ENCODE measurements at places on chromosomes 12 and 14. TPM values are rescaled to one million over a fixed set of nuclear protein-coding genes. Genes with fewer than 3 reads are reported as not detected.

GRCh38 chr12:116528065-116528464 is 31.1 kb upstream of the MAP1LC3B2 start:
- peaks cover 45% of the 10 kb centered on the region for H3K4me1 ChIP-seq
- no peak overlapping the region for H3K4me3 ChIP-seq
- no peak for DNase-seq
- H3K36me3 ChIP-seq, result no peaks in the 10 kb centered on the region

GRCh38 chr14:67371247-67372148 is 11.4 kb downstream of the EIF2S1 start:
- no peaks in the 10 kb centered on the region for H3K4me1 ChIP-seq
- H3K4me3 ChIP-seq, result no peak overlapping the region
- H3K36me3 ChIP-seq, result peaks cover 52% of the 10 kb centered on the region
- DNase-seq, result no peak

TSPAN19 gene
- total RNA-seq, result not detected

OLR1 gene
- total RNA-seq, result 0.09 TPM

GRCh38 chr12:128091951-128092382 is 175.0 kb upstream of the TMEM132C start:
- H3K27me3 ChIP-seq, result peaks cover 3% of the 10 kb centered on the region
- no peak for DNase-seq
- no peak overlapping the region for H3K4me3 ChIP-seq
- H3K27ac ChIP-seq, result no peak overlapping the region

KRT72 gene
- total RNA-seq, result 0.11 TPM

GRCh38 chr12:48118284-48118871 is 786 bp upstream of the PFKM start:
- H3K4me3 ChIP-seq, result peak overlapping the region; percentile 92
- H3K36me3 ChIP-seq, result peaks cover 18% of the 10 kb centered on the region
- peak overlapping the region; percentile 61 for H3K27ac ChIP-seq

- H3K27ac ChIP-seq, result no peak overlapping the region
- peak; percentile 11 for DNase-seq
- no peak overlapping the region for H3K4me3 ChIP-seq
- peaks cover 31% of the 10 kb centered on the region for H3K36me3 ChIP-seq
These were observed 102.0 kb downstream of the KCNMB4 start for GRCh38 chr12:70467918-70468733.

MANSC4 gene
- total RNA-seq, result not detected

DNA sequence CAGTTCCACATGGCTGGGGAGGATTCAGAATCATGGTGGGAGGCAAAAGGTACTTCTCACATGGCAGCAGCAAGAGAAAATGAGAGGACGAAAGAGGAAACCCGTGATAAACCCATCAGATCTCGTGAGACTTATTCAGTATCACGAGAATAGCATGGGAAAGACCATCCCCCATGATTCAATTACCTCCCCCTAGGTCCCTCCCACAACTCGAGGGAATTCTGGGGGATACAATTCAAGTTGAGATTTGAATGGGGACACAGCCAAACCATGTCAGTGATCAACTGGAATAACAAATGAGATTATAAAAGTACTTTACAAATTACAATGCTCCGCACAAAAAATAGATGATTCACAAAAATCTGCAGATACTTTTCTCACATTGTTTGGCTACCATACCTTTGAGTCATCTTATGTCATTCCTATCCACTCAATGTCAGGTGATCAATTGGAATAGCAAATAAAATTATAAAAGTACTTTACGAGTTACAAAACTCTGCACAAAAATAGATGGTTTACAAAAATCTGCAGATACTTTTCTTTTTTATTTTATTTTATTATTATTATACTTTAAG is 338.9 kb downstream of the C12orf50 start:
- no peak for DNase-seq
- peaks cover 15% of the 10 kb centered on the region for H3K4me1 ChIP-seq
- H3K27ac ChIP-seq, result no peak overlapping the region
- no peaks in the 10 kb centered on the region for H3K27me3 ChIP-seq
- H3K4me3 ChIP-seq, result no peak overlapping the region

- no peaks in the 10 kb centered on the region for H3K27me3 ChIP-seq
- peaks cover 58% of the 10 kb centered on the region for H3K4me1 ChIP-seq
- peak; percentile 75 for DNase-seq
- H3K36me3 ChIP-seq, result peaks cover 18% of the 10 kb centered on the region
These were observed 167.5 kb upstream of the PRICKLE1 start for GRCh38 chr12:42756841-42757623.

CYP46A1 gene
- total RNA-seq, result 0.57 TPM

GRCh38 chr12:125434936-125435443 is 369.8 kb downstream of the AACS start:
- no peaks in the 10 kb centered on the region for H3K27me3 ChIP-seq
- no peak overlapping the region for H3K27ac ChIP-seq
- H3K4me3 ChIP-seq, result no peak overlapping the region
- H3K36me3 ChIP-seq, result no peaks in the 10 kb centered on the region
- peaks cover 28% of the 10 kb centered on the region for H3K4me1 ChIP-seq

DNA sequence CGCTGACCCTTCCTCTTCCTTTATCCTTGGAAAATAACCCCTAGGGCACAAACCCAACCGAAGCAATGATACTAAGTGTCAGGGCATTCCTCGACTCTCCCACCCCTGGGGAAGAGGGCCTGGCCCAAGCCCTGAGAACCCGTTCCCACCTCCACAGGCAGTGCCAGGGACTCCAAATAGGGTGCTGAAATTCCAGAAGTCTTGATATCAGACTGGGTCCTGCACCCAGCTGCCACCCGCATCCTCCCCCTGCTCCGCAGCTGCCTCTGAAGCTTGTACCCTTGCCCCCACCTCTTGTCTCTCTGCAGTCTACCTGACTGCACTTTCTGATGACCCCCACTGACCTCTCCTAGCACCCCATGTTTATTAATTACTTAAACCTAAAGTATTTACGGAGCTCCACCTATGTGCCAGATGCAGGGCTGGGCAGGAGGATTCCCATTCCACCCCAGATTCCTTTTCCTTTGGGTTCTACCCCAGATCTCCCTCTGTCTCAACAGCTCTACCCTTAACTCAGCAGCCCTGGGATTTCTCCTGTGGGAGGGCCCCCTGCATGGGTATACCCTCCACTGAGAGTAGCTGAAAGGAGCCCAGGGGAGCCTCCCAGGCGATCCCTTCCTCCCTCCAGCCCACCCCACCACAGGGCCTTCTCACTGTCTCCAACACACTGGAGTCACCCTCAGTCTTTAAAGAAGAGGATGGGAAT is 4.1 kb upstream of the KRT18 start:
- peak overlapping the region; percentile 53 for H3K4me3 ChIP-seq
- peaks cover 66% of the 10 kb centered on the region for H3K4me1 ChIP-seq
- H3K27ac ChIP-seq, result peak overlapping the region; percentile 98
- no peak for DNase-seq
- peaks cover 7% of the 10 kb centered on the region for H3K36me3 ChIP-seq
- no peaks in the 10 kb centered on the region for H3K27me3 ChIP-seq

DNA sequence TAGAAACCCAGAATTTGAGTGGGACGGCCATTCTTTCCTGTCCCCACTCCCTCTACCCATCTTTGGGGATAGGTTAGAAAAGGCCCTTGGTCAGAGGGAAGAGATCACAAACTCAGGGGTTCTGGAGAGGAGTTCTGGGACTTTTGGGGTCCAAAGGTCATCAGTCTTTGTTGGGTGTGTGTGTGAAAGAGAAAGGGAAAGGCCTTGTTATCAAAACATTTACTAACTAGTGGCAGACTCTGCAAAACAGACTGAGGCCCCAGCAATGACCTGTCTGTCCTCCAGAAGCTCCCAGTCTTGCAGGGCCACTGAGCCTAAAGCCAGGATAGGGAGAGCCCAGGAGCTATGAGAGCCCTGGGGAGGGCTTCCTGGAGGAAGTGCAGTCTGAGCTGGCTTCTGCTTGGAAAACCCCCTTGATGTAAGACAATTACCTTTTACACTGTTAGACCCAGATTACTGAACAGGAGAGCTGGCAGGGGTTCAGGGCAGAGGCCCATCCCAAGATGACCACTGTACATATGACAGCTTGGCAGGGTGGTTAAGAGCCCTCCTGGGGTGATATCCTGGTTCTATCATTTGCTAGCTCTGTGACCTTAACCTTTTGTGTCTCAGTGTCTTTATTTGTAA is 429.1 kb upstream of the CCDC196 start:
- no peak overlapping the region for H3K27ac ChIP-seq
- no peak overlapping the region for H3K4me3 ChIP-seq
- H3K4me1 ChIP-seq, result no peaks in the 10 kb centered on the region
- DNase-seq, result no peak

HCAR1 gene
- not detected for total RNA-seq

GRCh38 chr12:27424631-27425230 is 21.8 kb upstream of the SMCO2 start:
- no peaks in the 10 kb centered on the region for H3K27me3 ChIP-seq
- no peak overlapping the region for H3K27ac ChIP-seq
- no peak for DNase-seq
- H3K4me1 ChIP-seq, result peaks cover 4% of the 10 kb centered on the region
- H3K36me3 ChIP-seq, result no peaks in the 10 kb centered on the region
- H3K4me3 ChIP-seq, result no peak overlapping the region

GRCh38 chr14:92481811-92482555 is 31.6 kb upstream of the RIN3 start:
- DNase-seq, result no peak
- peaks cover 8% of the 10 kb centered on the region for H3K4me1 ChIP-seq
- H3K36me3 ChIP-seq, result no peaks in the 10 kb centered on the region
- H3K27me3 ChIP-seq, result no peaks in the 10 kb centered on the region
- no peak overlapping the region for H3K27ac ChIP-seq
- H3K4me3 ChIP-seq, result no peak overlapping the region

DNA sequence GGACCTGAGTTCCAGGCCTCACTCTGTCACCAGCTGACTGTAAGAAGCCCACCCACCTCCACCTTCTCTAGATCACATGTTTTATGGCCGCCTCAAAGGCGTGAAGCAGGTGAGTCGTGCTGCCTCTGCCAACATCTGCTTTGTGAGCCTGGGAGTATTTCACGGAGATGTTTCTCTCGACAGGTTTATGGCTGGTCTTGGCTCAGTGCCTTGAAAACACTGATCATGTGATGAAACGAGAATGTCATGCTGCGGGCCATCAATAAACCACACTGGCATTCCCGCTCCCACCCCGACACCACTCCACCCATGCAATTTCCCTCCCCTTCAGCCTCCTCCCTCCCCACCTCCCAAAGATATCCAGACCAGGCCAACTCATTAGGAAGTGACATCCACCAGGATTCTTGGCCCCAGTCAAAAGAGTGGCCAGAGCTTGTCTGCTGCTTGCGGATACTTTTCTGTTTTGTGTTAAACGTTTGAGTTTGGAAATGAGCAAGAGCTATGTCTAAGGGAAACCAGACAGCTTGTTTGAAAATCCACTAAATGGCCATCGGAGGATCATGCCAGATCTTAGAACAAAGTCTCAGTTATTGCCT is 53.8 kb upstream of the NTF3 start:
- H3K36me3 ChIP-seq, result no peaks in the 10 kb centered on the region
- no peak overlapping the region for H3K27ac ChIP-seq
- H3K4me3 ChIP-seq, result no peak overlapping the region
- no peaks in the 10 kb centered on the region for H3K27me3 ChIP-seq
- H3K4me1 ChIP-seq, result no peaks in the 10 kb centered on the region

GRCh38 chr12:22924391-22924790 is 299.4 kb downstream of the ETNK1 start:
- DNase-seq, result no peak
- peak overlapping the region; percentile 73 for H3K27ac ChIP-seq
- H3K36me3 ChIP-seq, result no peaks in the 10 kb centered on the region
- H3K27me3 ChIP-seq, result no peaks in the 10 kb centered on the region

BAZ1A gene
- 21.2 TPM for total RNA-seq

DNA sequence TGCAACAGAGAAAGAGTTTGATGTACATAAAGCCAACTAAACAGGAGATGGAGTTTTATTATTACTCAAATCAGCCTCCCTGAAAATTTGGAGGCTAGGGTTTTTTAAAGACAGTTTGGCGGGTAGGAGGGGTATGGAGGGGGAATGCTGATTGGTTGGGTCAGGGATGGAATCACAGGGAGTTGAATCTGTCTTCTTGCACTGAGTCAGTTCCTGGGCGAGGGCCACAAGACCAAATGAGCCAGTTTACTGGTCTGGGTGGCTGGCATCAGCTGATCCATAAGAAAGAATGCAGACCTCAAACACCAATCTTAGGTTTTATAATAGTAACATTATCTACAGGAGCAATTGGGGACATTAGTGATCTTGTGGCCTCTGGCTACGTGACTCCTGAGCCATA is 64.9 kb downstream of the RIN3 start:
- H3K27ac ChIP-seq, result no peak overlapping the region
- peaks cover 13% of the 10 kb centered on the region for H3K4me1 ChIP-seq
- peaks cover 3% of the 10 kb centered on the region for H3K36me3 ChIP-seq
- DNase-seq, result no peak
- no peak overlapping the region for H3K4me3 ChIP-seq
- no peaks in the 10 kb centered on the region for H3K27me3 ChIP-seq

CPNE8 gene
- total RNA-seq, result 7.2 TPM

AQP2 gene
- not detected for total RNA-seq

DNA sequence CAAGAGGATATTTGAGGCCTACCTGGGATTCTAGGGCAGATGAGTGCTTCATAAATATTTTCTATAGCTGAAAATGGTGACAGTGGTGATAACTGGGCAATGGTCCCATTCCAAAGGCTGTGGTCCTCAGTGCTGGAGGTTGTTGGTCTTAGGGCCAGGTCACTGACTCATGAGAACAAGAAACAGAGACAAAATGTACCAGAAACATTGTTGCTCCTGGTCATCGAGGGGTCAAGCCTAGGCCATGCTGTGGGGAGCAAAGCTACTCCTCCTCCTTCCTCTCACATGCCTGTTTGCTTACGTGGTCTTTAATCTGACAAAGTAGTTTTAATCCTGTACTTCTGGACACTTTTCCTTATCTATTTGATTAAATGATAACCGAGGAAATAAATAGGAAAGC is 33.8 kb downstream of the ERG28 start:
- peak overlapping the region; percentile 48 for H3K27ac ChIP-seq
- peaks cover 35% of the 10 kb centered on the region for H3K4me1 ChIP-seq
- H3K36me3 ChIP-seq, result no peaks in the 10 kb centered on the region
- no peaks in the 10 kb centered on the region for H3K27me3 ChIP-seq
- DNase-seq, result no peak

DNA sequence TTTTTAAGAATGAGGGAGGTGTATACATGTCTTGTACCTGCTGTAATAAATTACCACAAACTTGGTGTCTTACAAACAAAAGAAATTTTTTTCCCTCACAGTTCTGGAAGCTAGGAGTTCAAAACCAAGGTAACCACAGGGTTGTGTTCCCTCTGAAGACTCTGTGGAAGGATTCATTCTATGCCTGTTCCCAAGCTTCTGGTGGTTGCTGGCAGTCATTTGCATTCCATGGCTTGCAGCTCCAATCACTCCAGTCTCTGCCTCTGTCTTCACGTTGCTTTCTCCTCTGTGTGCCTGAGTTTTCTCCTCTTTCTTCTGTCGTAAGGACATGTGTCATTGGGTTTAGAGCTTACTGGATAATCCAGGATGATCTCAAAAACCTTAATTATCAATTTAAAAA is 15.4 kb upstream of the ZNF641 start:
- peaks cover 13% of the 10 kb centered on the region for H3K27me3 ChIP-seq
- H3K36me3 ChIP-seq, result no peaks in the 10 kb centered on the region
- no peaks in the 10 kb centered on the region for H3K4me1 ChIP-seq
- no peak overlapping the region for H3K27ac ChIP-seq

GRCh38 chr14:94161981-94162380 is 12.1 kb upstream of the PPP4R4 start:
- H3K4me3 ChIP-seq, result no peak overlapping the region
- H3K36me3 ChIP-seq, result no peaks in the 10 kb centered on the region
- DNase-seq, result no peak
- no peak overlapping the region for H3K27ac ChIP-seq
- peaks cover 20% of the 10 kb centered on the region for H3K4me1 ChIP-seq
- peaks cover 4% of the 10 kb centered on the region for H3K27me3 ChIP-seq

LRRC9 gene
- 0.79 TPM for total RNA-seq

- peaks cover 21% of the 10 kb centered on the region for H3K4me1 ChIP-seq
- H3K4me3 ChIP-seq, result no peak overlapping the region
- no peaks in the 10 kb centered on the region for H3K36me3 ChIP-seq
- DNase-seq, result no peak
- H3K27me3 ChIP-seq, result no peaks in the 10 kb centered on the region
These were observed 182.6 kb downstream of the ETV6 start for GRCh38 chr12:11832093-11832492.

FAM186B gene
- total RNA-seq, result 0.21 TPM

Measured in WTC11 (cell line).